ENCODE measurements at places on chromosomes 12 and 14. TPM values are rescaled to one million over a fixed set of nuclear protein-coding genes. Genes with fewer than 3 reads are reported as not detected.
A peak's percentile ranks its signal among the peaks of the same experiment; 100 is the strongest.

SLC6A15 gene
- total RNA-seq: not detected

PTPN21 gene
- 0.07 TPM for total RNA-seq

TRHDE gene
- total RNA-seq: not detected

KCNMB4 gene
- 0.80 TPM for total RNA-seq

KRT6A gene
- total RNA-seq: not detected

DNA sequence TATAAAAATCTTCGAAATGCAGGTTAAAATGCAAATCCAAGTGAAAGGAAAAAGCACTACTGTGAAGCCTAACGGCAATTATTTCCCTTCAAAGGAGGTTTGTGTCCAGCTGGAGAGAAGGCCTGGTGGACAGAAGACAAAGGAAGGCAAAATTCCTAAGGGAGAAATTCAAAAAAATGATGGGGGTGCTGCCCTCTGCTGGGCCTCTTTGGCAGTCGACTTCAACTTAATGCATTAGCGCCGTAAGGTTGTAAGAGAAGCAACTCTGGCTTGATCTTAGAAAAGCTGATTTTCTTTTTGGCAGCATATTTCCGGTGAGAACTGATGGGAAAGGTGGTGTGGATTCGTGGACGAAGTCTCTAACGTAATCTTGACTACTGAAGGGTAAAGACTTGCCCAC, 34.3 kb upstream of the CHFR start:
- DNase-seq: no peak
- no peaks in the 10 kb centered on the region for H3K4me1 ChIP-seq
- no peak overlapping the region for H3K27ac ChIP-seq
- peaks cover 11% of the 10 kb centered on the region for H3K36me3 ChIP-seq
- H3K4me3 ChIP-seq: no peak overlapping the region

GRCh38 chr14:30935445-30935844, 61.1 kb downstream of the COCH start:
- no peak overlapping the region for H3K4me3 ChIP-seq
- DNase-seq: no peak
- no peaks in the 10 kb centered on the region for H3K27me3 ChIP-seq
- H3K36me3 ChIP-seq: peaks cover 19% of the 10 kb centered on the region
- H3K4me1 ChIP-seq: no peaks in the 10 kb centered on the region
- H3K27ac ChIP-seq: no peak overlapping the region

DNA sequence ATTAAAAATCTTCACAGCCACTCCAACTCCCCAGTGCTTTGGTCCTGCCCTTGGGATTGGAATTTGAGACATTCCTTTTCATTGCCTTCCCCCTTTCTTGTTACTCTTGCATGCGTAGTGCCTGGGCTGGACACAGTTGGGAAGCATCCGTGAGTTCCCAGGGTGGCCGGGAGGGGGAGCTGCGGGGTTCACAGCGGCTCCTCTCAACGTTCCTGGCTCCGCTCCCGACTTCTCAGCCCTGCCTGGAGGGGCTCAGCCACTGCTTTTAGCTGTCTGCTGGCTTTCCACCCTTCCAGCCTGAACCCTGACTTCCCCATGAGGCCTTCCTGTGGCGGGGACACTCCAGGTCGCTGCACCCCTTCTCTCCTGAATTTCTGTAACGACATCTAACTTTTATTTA, 3.2 kb downstream of the TEX52 start:
- peak; percentile 19 for DNase-seq
- H3K4me3 ChIP-seq: no peak overlapping the region
- H3K36me3 ChIP-seq: peaks cover 6% of the 10 kb centered on the region
- H3K27me3 ChIP-seq: no peaks in the 10 kb centered on the region
- H3K27ac ChIP-seq: no peak overlapping the region

DNA sequence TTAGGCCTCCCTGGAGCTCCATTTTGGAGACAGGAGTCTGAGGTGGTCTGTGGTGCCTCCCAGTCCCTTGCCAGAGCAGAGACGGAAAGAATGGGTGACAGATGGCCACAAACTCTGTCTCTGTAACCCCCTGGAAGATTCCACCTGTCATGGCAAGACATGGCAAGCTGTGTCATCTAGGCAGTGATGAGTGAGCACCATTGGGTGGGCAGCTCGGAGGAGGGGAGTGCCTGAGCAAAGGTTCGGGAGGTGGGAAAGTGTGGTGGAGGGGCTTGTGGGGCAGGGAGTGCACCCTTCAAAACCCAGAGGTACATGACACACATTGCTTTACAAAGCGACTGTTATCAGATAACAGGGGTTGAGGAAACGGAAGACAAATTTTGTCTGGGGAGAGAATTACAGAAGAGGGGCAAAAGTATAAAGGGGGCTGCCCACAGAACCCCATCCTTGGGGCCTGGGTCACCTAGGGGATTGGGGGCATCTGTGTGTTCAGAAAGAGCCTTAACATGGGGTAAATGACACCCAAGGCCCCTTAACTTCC, 3.5 kb downstream of the RIN3 start:
- H3K36me3 ChIP-seq: peaks cover 6% of the 10 kb centered on the region
- H3K27ac ChIP-seq: peak overlapping the region; percentile 59
- H3K27me3 ChIP-seq: peaks cover 29% of the 10 kb centered on the region
- peaks cover 43% of the 10 kb centered on the region for H3K4me1 ChIP-seq
- H3K4me3 ChIP-seq: peak overlapping the region; percentile 12

DNA sequence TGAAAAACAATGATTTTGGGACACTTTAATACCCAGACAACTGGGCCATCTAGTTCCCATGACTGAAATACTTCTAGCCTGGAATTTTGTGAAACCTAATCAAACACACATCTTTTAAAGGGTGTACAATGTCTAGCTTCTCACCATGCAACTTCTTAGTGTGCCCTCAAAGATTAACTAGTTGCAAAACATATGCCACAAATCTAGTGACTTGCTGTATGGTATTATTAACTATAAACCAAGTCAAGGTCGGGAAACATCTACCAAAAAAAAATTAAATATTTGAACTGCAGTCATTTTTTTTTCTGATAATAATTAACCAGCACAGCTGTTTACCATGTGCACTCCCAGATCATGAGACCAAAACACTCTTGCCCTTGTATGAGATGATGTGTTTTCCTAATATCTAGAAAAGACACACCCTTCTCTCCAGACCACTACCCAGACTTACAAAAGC, 171.8 kb upstream of the FOXN3 start:
- DNase-seq: no peak
- peaks cover 33% of the 10 kb centered on the region for H3K36me3 ChIP-seq
- no peaks in the 10 kb centered on the region for H3K27me3 ChIP-seq
- H3K4me1 ChIP-seq: peaks cover 52% of the 10 kb centered on the region
- no peak overlapping the region for H3K4me3 ChIP-seq

GRCh38 chr12:62772416-62772955, 162.5 kb downstream of the PPM1H start:
- no peak overlapping the region for H3K4me3 ChIP-seq
- peaks cover 7% of the 10 kb centered on the region for H3K4me1 ChIP-seq
- DNase-seq: no peak
- H3K36me3 ChIP-seq: no peaks in the 10 kb centered on the region
- H3K27ac ChIP-seq: no peak overlapping the region
- peaks cover 8% of the 10 kb centered on the region for H3K27me3 ChIP-seq

GRCh38 chr12:72272091-72272661, at the start of gene TRHDE:
TRHDE (plus strand) TSS chr12:72272370; CDS start chr12:72272644, 274 bp downstream.
- H3K27ac ChIP-seq: no peak within 1 kb of the TSS
- peak within 1 kb of the TSS; percentile 53 for H3K4me3 ChIP-seq
- DNase-seq: no peak
- H3K27me3 ChIP-seq: peaks cover 50% of the 10 kb centered on the region

GRCh38 chr12:79294590-79294989, 396.2 kb downstream of the PAWR start:
- no peaks in the 10 kb centered on the region for H3K4me1 ChIP-seq
- no peak overlapping the region for H3K4me3 ChIP-seq
- H3K27me3 ChIP-seq: no peaks in the 10 kb centered on the region
- DNase-seq: no peak
- no peak overlapping the region for H3K27ac ChIP-seq

DNA sequence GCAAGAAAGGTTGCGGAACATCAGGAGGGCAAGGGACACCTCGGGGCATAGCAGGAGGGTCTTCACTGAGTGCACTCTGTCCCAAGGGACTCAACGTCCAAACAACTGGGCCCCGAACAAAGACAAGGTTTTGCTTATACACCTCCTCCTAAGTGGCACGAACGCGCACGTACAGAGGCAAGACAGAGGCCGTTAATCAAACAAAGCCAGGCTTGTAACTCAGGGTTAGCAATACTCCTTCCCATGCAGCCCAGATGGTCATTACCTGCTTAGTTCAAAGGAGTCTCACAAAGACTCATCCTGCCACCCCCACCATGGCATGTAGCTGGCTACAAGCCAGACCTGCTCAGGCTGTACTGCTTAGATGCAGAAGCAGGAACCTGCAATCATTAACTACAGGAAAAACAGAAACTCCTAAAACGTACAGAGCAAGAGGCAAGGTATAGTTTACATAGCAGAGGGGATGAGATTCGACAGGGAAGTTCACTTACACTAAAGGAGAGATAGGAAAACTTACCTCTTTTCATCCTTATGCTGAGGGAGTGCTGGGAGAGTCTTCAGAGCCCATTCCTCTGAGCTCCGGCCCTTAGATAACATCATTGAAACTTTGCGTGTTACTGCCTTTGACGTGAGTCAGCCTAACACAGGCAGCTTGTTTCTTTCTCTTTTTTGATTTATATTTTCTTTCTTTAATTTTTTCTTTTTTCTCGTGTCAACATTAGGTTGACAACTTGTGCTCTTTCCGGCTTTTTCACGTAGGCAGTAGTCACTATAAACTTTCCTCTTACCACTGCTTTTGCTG, 1319.1 kb downstream of the TMEM121 start:
- peaks cover 42% of the 10 kb centered on the region for H3K27me3 ChIP-seq
- peak overlapping the region; percentile 90 for H3K4me3 ChIP-seq
- no peak for DNase-seq
- peaks cover 28% of the 10 kb centered on the region for H3K4me1 ChIP-seq
- H3K36me3 ChIP-seq: no peaks in the 10 kb centered on the region
- no peak overlapping the region for H3K27ac ChIP-seq

Data from activated T-helper 1 cell treated with anti-CD3 and anti-CD28 coated beads, Interleukin-12 subunit alpha, Interleukin-12 subunit beta, Interleukin-2, Interleukin-4 antibody, amounts not matched to agents 30 ng/mL and 10 ng/mL and 1 ng/mL, durations not matched to agents 14 hours and 24 hours and 36 hours (primary cell).